Epithelial cell of proximal tubule (primary cell): ENCODE measurements at places on chromosomes 1 and 21.

DNA sequence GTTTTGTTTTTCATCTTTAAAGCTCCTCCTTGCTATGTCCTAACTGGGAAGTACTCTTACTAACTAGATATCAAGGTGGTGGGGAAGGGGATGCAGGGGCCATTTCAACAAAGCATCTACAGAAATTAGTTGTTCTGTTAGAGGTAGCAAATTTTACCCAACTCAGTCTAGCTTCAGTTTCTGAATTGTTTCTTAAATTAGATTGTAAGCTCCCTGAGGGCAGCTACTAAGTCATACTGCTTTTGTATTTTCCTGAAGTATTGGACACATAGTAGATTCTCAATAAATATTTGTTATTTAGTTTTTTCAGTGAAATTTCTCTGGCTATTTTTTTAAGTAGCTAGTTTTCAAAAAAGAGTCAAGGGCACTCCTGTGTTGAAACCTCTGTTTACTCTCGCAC lies 1.8 kb downstream of the UBAP2L start:
- no peak for DNase-seq

DNA sequence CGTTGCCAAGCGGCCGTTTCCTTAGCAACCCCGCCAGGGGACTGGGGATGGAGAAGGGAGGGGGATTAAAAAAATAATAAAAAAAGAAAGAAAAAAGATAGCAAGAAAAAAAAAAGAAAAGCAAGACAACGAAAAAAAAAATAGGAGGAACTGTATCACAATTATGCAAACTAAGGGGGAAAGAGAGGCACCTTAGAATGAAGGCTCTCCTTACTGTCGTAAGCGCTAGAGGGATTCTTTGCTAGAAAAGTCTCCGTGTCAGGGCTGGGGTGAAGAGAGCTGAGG lies 625 bp upstream of the NEGR1 start:
- peak; percentile 23 for DNase-seq

DNA sequence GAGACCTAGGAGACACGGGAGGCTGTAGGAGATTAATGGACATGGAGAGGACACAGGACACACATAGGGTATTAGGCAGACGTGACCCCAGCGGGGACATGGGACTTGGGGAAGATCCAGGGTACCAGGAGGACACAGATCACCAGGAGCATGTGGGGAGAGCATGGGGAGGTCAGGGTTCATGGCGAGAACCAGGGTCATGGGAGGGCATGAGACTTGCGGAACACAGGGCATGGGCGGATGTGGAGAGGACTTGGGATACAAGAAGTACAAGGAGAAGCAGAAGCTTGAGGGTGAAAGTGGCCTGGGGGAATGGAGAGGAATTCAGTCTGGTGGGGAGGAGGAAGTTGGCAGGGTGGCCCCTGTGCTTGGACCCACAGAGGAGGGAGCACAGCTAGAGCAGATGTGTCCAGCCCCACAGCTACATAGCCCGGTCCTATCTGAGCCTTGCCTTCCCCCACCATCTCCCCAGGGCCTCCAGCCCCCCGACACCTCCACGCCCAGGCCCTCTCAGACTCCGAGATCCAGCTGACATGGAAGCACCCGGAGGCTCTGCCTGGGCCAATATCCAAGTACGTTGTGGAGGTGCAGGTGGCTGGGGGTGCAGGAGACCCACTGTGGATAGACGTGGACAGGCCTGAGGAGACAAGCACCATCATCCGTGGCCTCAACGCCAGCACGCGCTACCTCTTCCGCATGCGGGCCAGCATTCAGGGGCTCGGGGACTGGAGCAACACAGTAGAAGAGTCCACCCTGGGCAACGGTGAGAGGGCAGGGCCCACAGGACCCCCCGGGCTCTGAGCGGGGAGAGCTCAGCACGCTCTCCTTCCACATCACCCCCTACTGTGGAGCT lies 12.1 kb downstream of the TIE1 start:
- DNase-seq: no peak

- DNase-seq: no peak
These were observed 124.7 kb downstream of the CASZ1 start for GRCh38 chr1:10671622-10672342.

DNA sequence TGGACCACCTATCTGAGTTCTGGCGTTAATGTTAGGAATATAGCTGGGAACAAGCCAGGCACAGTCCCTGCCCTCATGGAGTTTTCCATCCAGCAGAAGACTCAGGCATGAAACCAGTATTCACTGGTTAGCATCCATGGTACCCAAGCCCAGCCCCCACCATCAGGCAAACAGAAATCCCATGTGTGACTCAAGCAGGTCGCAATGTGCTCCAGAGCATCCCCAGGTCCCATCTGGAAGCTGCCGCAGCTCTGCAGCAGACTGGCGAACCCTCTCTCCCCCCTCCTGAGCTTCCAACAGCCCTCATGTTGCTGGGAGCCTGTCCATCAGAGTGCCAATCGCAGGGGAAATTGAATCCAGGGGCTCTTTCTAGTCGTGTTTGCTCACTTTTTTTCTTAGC lies 174.2 kb downstream of the RRAGC start:
- DNase-seq: no peak

DNA sequence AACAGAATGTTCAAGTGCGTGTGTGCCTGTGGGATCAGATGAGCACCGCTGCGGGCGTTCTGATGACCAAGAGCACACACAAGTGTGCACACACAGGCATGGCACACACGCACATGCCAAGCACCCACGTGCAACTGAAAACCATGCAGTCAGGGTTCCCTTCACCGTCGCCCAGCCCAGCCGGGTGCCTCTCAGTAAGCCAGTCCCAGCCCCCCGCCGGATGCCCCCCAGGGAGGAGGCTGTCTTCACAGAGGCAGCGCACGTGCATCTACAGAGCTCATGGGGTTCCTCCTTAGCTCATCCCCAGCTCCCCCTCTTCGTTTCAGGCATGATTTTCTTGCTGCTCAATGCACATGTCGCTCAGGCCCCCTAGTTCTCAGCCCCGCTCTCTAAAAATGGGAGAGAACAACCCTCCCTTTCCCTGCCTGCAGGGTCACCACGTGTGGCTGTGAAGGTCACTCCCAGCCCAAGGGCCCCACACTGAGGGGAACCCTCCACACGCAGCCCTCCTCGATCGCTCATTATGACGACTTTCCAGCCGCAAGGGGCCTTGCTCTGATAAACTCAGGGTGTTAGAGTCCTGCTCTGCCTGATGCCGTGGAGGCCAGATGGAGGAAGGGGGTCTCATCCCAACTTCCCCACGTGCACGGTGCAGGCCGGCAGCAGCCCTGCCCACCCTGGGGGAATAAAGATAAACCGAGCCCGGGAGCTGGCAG lies 30.4 kb upstream of the ARHGEF16 start:
- no peak for DNase-seq

GRCh38 chr1:237804516-237804915 lies 86.2 kb downstream of the ZP4 start:
- no peak for DNase-seq

GRCh38 chr1:12231276-12231595 lies 1.4 kb downstream of the VPS13D start:
- peak; percentile 16 for DNase-seq

DNA sequence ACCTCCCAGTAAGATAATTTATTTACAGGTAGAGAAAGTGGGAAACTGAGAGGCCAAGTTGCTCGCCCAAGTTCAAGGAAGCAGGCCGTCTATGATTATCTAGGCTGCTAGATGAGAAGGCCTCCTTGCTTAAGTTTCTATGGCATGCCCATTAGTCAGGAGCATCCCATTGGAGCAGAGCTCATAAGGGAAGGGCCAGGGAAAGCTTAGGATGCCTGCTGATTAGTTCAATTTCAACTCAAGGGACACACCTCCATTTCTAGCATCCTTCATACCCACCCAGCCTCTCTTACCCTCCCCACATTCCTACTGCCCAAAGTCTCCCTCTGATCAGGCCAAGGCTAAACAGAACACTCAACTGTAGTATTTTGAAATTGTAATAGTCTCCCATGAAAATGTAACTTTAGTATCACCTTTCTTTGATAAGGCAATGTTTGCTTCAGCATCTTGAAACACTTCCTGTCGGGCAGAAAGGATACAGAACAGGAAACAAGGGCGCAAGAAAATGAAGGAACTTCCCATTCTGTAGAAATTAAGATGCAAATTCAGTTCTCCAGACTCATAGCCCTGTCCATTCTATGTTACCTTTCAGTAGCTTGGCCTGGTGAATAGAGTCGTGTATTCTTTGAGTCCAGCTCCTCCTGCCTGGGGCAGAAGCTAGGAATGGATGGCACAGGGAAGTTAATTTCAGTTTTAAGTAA lies 46.3 kb upstream of the TARBP1 start:
- no peak for DNase-seq
